ENCODE measurements at places on chromosomes 12 and 14. TPM values are rescaled to one million over a fixed set of nuclear protein-coding genes. Genes with fewer than 3 reads are reported as not detected.

DNA sequence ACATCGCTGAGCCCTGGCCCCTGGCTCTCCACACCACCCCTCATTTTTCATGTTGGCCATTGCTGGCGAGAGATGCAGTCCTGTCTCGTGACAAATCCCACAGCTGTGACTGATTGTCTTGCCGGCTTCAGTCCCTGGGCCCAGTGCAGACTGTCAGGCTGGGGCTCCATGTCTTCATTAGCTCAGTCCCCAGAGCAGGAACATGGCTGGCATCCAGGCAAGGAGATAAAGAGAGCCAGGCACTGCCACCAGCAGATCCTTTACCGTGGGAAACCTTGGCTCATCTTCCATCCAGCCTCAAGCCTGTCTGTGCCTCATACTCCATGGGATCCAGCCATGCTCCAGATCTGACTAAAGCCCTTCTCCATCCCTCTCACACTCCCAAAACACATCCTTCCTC is 284.7 kb upstream of the FKBP4 start:
- no peak overlapping the region for H3K4me3 ChIP-seq
- no peak overlapping the region for H3K27ac ChIP-seq
- H3K4me1 ChIP-seq: no peaks in the 10 kb centered on the region
- no peak for DNase-seq
- no peaks in the 10 kb centered on the region for H3K27me3 ChIP-seq
- no peaks in the 10 kb centered on the region for H3K36me3 ChIP-seq

GRCh38 chr14:70884595-70885342 is 22.5 kb upstream of the PCNX1 start:
- peak overlapping the region; percentile 95 for H3K27ac ChIP-seq
- H3K4me3 ChIP-seq: no peak overlapping the region
- DNase-seq: peak; percentile 18

- DNase-seq: no peak
- H3K4me1 ChIP-seq: peaks cover 53% of the 10 kb centered on the region
- H3K4me3 ChIP-seq: peak overlapping the region; percentile 99
- H3K27ac ChIP-seq: peak overlapping the region; percentile 100
- peaks cover 57% of the 10 kb centered on the region for H3K36me3 ChIP-seq
These were observed 2.0 kb downstream of the ZBTB25 start for GRCh38 chr14:64501411-64502171.

DNA sequence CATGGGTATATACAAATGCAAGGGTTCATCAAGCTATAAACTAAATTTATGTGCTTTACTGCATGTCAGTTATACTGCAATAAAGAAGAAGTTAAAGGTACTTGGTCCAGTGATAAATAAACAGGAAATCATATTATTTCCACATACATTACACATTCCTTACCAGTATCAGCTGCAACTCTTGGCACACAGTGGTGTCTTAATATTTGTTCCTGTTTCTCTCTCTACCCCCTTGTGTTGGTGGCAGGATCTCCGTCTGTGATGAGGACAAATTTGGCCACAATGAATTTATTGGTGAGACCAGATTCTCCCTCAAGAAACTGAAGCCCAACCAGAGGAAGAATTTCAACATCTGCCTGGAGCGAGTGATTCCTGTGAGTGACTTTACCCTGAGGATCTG is 19.2 kb upstream of the OAS1 start:
- no peak overlapping the region for H3K27ac ChIP-seq
- H3K4me3 ChIP-seq: no peak overlapping the region
- no peaks in the 10 kb centered on the region for H3K36me3 ChIP-seq
- H3K27me3 ChIP-seq: peaks cover 29% of the 10 kb centered on the region
- no peak for DNase-seq

The ATP5F1B gene
- 539 TPM for total RNA-seq

DNA sequence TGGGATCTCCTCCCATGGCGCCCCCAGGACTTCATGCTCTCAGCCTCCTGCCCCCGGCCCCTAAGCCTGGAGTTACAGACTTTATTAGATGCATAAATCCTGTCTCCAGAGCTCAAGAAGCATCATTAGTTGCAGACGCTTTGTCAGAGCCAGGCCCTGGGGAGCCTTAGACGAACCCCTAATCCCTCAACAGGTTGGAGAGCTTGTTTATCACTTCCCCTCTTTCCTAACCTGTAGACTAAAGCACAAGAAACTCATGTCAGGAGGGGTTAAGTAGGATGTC is 260 bp upstream of the NPFF start:
- no peaks in the 10 kb centered on the region for H3K36me3 ChIP-seq
- no peak overlapping the region for H3K4me3 ChIP-seq
- H3K27ac ChIP-seq: peak overlapping the region; percentile 19
- no peaks in the 10 kb centered on the region for H3K27me3 ChIP-seq
- DNase-seq: no peak
- H3K4me1 ChIP-seq: peaks cover 16% of the 10 kb centered on the region

DNA sequence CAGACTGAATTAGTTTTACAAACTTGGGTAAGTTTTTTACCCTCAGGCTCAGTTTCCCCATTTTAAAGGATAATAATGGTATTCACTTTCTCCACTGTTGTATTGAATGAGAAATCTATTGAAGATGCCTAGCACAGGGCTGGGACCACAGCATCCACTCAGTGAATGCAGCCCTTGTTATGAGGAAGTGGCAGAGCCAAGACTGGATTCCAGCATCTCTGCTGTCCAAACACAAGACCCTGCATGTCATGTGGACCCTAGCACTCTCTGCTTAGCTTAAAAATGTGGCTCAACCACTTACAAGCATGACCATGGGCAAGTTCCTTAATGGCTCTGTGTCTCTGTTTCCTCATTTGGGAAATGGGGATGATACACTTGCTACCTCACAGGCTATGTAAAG is 24.1 kb upstream of the TRIM9 start:
- no peaks in the 10 kb centered on the region for H3K36me3 ChIP-seq
- no peaks in the 10 kb centered on the region for H3K4me1 ChIP-seq
- peaks cover 20% of the 10 kb centered on the region for H3K27me3 ChIP-seq
- H3K4me3 ChIP-seq: no peak overlapping the region

GRCh38 chr12:108103517-108103916 is 25.6 kb upstream of the WSCD2 start:
- no peak for DNase-seq
- H3K27ac ChIP-seq: no peak overlapping the region
- no peaks in the 10 kb centered on the region for H3K36me3 ChIP-seq
- no peak overlapping the region for H3K4me3 ChIP-seq
- H3K4me1 ChIP-seq: no peaks in the 10 kb centered on the region

DNA sequence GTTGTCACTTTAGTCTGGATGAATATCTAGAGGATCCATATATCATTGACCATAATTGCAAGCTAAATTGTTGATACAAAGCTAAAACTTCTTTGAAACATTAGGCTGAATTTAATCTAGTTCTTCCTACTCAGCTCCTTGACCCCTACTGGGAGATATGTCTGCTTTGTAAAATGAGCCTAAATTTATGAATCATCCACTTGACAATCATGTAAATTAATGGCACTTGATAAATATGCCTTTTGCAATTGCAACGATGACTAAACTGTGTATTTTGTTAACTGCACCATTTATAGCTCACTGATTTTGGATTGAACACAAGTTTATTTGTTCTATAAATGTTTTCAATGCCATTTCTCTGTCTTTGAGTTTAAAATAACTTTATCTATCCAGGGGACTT is 1616.5 kb upstream of the FLRT2 start:
- DNase-seq: no peak
- H3K36me3 ChIP-seq: no peaks in the 10 kb centered on the region
- H3K27ac ChIP-seq: no peak overlapping the region
- no peaks in the 10 kb centered on the region for H3K4me1 ChIP-seq

DNA sequence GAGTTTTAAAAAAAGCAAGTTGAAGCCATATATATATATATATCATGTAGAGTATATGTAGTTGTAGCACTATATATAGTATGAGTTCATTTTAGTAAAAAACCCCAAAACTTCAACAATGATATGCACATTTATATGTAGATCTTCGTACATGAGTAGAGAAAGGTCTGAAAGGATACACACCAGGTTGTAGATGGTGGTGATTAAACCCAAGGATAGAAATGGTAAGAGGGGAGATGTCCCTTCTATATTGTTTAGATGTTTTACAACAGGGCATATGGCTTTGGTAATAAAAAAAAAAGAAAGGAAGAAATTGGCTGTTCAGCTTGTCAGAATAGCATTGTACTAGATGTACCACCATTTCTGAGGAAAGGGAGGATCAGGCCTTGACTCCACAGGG is 31.9 kb upstream of the MED13L start:
- DNase-seq: no peak
- no peaks in the 10 kb centered on the region for H3K36me3 ChIP-seq
- no peak overlapping the region for H3K4me3 ChIP-seq
- H3K27me3 ChIP-seq: peaks cover 5% of the 10 kb centered on the region
- no peak overlapping the region for H3K27ac ChIP-seq
- H3K4me1 ChIP-seq: no peaks in the 10 kb centered on the region

The CHFR gene
- total RNA-seq: 71.4 TPM

DNA sequence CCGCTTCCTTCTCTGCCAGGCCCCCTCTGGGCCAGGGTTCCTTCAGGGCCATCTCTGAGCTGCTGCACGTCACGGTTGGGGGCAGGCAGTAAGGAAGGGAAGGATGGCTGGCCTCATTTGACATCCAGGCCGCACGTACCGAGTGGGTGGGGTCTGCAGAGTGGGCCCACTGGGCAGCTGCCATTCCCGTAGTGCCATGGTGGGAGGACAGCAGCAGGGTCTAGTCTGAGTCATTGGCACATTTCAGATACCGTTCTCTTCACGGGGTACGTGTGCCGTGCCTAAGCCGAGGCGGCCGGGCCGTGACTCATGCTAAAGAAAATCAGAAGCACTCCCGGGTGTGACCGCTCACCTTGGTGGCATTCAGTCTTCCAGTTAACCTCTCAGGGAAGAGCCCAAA is 43.9 kb downstream of the IL31 start:
- no peaks in the 10 kb centered on the region for H3K27me3 ChIP-seq
- H3K36me3 ChIP-seq: peaks cover 22% of the 10 kb centered on the region
- H3K4me3 ChIP-seq: no peak overlapping the region

DNA sequence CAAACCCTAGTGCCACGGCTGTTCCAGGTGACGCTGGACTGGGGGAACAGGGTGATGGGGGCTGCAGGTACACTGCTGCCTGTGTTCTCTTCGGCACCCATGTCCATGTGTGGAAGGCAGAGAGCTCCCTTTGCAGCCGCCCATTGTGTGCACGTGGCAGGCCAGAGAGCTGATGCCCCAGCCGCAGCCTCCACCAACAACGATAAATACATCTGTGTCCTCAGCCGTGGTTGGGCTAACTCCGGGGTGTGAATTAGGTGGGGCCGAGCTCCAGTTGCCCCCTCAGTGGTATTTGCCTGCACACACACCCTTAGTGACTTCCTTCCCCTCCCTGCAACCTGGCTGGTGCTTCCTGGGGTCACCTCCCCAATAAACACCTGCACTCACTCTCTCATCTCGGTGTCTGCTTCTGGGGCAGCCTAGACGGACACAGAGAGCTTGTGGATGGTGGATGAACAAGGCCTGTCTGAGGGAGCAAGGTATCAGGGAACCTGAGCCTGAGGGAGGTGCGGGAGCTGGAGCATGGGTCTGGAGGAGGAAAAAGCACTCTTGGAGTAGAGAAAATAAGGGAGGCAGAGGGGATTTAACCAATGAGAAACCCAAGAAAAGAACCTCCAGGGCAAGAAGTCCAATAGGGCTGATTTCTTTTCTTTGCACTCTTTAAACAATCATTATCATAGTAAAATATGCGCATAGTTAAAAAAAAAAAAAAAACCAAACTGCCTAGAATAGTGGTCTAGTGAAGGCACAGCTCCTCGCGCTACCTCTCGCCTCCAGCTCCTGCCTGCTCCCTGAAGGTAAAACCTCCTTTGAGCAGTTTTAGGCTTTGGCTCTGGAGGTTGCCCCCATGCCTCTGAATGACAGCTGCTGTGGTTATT is 112.6 kb downstream of the ZNF664 start:
- H3K4me1 ChIP-seq: no peaks in the 10 kb centered on the region
- DNase-seq: no peak
- H3K27ac ChIP-seq: no peak overlapping the region
- no peaks in the 10 kb centered on the region for H3K36me3 ChIP-seq
- H3K27me3 ChIP-seq: no peaks in the 10 kb centered on the region

The MAP1LC3B2 gene
- 1.0 TPM for total RNA-seq

GRCh38 chr12:50453872-50454271 is 50.9 kb upstream of the DIP2B start:
- peaks cover 25% of the 10 kb centered on the region for H3K36me3 ChIP-seq
- no peak overlapping the region for H3K4me3 ChIP-seq
- no peaks in the 10 kb centered on the region for H3K27me3 ChIP-seq
- H3K4me1 ChIP-seq: no peaks in the 10 kb centered on the region
- H3K27ac ChIP-seq: no peak overlapping the region
- DNase-seq: no peak

DNA sequence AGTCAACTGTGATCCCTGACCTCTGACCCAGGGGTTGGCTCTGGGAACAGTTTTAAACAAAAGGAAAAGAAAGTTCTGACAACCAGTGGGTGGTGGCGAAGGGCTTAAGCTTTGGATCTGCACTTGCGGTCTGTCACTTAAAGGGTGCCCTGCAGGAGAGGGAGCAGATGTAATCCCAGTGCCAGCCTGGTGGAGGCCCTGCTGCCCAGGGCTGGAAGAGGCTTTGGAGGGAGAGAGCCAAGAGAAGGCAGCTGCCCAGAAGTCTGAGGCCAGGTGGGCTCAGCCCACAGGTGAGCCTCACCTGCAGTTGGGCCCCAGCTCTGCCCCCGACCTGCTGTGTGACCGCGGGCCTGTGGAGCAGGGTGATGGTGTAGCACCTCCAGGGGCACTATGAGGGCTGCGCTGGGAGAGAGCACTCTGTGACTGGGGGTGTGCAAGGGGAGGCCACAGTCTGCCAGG is 19.1 kb downstream of the SH2B3 start:
- no peak overlapping the region for H3K4me3 ChIP-seq
- H3K4me1 ChIP-seq: peaks cover 68% of the 10 kb centered on the region
- H3K27me3 ChIP-seq: no peaks in the 10 kb centered on the region
- no peak for DNase-seq
- peaks cover 30% of the 10 kb centered on the region for H3K36me3 ChIP-seq

GRCh38 chr12:120767071-120768024 is 41.7 kb downstream of the ACADS start:
- no peak overlapping the region for H3K27ac ChIP-seq
- H3K4me3 ChIP-seq: no peak overlapping the region
- DNase-seq: no peak
- peaks cover 17% of the 10 kb centered on the region for H3K36me3 ChIP-seq
- peaks cover 3% of the 10 kb centered on the region for H3K4me1 ChIP-seq

The CLEC4C gene
- total RNA-seq: not detected

GRCh38 chr12:105721051-105721825 is 390.7 kb downstream of the C12orf75 start:
- H3K27me3 ChIP-seq: peaks cover 6% of the 10 kb centered on the region
- no peak overlapping the region for H3K4me3 ChIP-seq
- H3K27ac ChIP-seq: no peak overlapping the region
- H3K4me1 ChIP-seq: no peaks in the 10 kb centered on the region
- no peaks in the 10 kb centered on the region for H3K36me3 ChIP-seq

All from activated CD4-positive, alpha-beta T cell treated with anti-CD3 and anti-CD28 coated beads, Interleukin-2, amount 10 ng/mL, durations not matched to agents 7 days and 5 days (primary cell).